ENCODE measurements at places on chromosomes 6 and 20.

GRCh38 chr6:43883847-43884651 lies 114.0 kb downstream of the VEGFA start:
- peak; percentile 51 for DNase-seq

DNA sequence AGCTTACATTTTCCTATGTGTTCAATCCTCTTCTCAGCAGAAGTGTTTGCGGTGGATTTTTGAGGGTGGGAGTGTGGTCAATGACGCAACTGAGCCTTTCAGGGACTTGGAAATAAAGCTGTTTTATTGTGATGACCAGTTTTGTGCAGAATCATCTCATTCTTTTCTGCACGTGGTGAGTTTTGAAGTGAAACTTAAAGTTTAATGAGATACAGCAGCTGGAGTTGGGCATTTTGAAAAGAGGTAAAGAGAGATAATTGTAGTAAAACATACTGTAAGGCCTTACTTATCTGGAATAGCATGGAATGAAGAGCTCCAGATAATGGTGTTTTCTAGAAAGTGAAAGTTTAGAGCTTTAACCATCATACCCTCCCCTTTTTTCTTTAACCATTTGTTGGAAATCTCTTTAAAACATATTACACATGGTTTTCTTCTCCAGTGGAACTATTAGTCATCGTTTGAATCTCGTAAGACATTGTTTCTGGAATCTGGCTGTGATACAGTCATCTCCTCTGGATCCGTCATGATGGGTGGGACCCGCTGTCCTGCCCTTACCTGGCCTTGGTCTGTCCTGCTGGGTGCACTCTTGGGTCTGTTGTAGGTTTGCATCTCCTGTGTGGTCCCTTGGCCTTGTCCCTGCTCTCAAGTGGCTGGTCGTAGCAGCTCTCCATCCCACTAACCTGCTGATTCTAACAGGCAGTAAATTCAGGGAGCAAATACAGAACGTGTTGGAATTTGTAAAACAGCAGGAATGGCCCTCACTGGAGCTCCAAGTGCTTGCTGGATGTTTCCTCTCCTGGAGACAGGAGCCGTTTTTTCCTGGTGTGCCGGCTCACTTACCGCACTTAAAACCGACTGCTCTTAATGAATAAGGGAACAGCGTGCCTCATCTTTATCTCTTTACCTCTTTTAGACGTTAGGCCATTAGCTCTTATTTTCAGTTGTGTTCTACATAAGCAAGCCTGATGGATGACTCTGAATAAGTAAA lies 29.8 kb downstream of the UST start:
- no peak for DNase-seq

DNA sequence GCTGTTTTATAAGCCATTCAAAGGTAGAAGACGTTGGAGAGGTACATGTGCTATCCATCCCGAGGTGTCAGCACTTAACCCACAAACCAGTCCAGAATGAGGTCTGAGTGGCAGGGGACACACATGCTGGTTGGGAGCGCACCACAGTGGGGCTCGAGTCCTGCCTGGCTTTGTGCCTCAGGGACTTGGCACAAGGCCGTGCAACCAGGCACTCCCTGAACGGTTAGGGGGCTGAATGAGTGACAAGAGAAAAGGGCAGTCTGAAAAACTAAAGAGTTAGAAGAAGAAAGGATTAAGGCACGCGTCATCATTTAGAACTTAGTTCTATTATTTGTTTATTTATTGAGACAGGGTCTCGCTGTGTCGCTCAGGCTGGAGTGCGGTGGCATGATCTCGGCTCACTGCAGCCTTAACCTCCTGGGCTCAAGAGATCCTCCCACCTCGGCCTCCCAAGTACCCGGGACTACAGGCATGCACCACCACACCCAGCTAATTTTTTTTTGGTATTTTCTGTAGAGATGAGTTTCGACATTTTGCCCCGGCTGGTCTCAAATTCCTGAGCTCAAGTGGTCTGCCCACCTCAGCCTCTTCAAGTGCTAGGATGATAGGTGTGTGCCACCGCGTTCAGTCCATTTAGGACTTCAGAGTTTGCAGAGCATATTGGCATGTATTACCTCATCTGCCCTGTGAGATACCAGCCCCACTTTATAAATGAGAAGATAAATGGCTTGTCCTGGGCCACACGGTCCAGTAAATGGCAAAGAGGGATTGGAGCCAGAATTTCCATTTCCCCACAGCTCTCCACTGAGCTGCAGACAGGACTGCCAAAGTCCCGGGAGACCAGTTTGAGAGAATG lies 47.4 kb upstream of the IRF4 start:
- no peak for DNase-seq

- DNase-seq = no peak
Measured at GRCh38 chr20:18543216-18543615, 24.0 kb upstream of the SMIM26 start.

- DNase-seq = no peak
Measured at GRCh38 chr6:113744861-113745260, 112.3 kb upstream of the MARCKS start.

DNA sequence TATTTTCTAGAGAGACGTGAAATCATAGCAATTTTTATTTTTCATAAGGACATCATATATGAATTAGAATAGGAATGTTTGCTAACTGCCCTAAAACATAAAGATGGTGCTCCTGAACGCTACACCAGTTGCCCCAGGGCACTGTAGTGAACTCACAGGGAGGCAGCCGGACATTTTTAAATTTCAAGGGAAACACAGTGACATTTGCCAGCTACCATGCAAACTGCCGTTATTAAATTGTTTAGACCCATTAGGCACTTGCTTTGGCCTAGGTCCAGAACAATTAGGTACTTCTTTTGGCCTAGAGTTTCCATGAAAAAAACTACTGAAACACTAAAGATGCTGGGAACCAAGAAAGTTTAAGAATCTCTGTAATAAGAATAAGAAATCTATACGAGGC lies 24.9 kb upstream of the CFAP206 start:
- DNase-seq = no peak

- no peak for DNase-seq
Measured at GRCh38 chr6:112216662-112217551, 37.5 kb downstream of the LAMA4 start.

DNA sequence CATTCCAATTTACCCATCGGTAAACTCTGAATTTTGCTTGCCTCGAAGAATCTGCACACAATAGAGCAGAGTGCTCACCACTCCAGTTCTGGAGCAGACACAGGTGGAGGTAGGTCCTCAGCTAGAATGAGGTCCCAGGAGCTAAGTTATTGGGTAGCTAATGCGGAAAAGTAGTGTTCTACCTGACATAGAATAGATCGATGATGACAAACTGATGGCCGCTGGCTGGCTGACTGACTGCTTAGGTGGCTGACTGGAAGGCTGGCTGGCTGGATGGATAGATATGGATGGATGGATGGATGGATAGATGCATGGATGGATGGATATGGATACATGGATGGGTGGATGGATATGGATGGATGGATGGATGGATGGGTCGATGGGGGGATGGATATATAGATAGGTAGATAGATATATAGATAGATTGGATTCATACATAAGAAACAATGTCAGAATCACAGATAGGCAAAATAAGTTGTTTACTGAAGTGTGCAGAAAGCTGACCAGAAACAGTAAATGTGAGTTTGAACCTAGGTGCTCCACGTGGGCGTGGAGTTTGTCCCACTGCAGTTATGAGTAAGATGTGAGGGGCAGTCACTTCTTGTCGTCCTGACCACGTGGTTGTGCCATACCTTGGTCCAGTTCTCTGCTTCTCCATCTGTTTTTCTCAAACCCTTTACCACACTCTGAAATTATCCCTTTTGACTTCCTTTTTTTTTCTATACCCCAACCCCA lies 62.1 kb downstream of the TBXT start:
- no peak for DNase-seq

GRCh38 chr20:16459019-16459700 lies 114.1 kb downstream of the KIF16B start:
- DNase-seq = no peak

DNA sequence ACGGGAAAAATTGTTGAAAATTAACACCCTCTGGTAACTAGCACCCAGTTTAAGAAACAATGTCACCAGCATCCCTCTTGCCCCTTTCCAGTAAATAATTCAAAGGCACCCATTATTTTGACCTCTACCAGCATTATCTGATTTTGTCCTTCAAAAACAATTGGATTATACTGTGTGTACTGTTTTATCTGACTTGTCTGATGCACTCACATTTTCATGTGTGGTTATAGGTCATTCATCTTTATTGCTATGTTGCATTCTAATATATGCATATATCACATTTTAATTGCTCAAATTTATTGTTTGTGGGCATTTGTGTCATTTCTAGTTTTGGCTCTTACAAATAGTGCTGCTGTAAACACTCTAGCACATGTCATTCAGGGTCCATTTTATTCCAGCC lies 260.9 kb upstream of the PRDM1 start:
- no peak for DNase-seq

- DNase-seq = no peak
Measured at GRCh38 chr6:46914279-46914810, 7.4 kb downstream of the ADGRF5 start.
